ENCODE measurements at places on chromosomes 12 and 14.

DNA sequence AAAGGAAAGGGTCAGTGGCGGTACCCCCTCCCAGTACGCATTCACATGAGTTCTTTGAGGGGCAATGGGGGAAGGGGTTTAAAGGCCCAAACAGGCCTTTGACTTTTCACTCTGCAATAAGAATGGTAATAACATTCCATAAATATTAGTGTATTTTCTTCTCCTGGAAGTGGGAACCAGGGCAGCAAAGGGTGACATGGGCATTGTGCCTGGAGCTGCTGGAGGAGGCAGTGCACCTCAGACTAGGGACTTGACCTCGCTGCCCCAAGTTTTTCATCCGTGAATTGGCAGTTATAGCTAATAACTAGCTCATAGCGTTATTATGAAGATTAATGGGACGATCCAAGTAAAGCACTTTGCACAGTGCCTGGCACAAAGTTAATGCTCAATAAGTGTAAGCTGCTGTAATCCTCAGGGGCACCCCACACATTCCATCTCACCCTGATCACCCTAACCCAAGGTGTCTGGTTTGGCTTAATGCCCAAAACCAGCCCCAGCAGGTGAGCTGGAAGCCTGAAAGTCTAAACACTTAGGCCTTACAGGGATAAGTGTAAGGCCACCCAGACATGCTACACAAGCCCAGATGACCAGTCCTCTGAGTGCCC lies 2.8 kb upstream of the KCNH3 start:
- DNase-seq: no peak

- DNase-seq: no peak
These were observed 621.2 kb upstream of the FBXO33 start for GRCh38 chr14:40053416-40053815.

DNA sequence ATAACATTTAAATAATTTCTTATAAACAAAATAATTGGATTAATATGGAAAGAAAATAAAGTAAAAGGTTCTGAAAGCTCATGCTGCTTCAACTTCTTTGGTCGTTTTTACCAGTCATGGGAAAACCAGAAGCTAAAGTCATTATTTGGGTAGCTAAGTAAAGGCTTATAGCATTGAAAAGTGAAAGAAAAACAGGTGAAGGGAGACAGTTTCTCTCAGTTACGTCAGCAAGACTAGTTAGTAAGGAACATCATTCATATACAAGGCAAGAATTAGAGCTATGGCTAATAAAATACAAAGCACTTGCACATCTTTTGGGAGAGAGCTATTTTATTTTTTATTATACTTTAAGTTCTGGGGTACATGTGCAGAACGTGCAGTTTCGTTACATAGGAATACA lies 170.3 kb upstream of the SYT10 start:
- no peak for DNase-seq

GRCh38 chr12:110796952-110797351 lies 49.8 kb upstream of the CCDC63 start:
- DNase-seq: no peak

DNA sequence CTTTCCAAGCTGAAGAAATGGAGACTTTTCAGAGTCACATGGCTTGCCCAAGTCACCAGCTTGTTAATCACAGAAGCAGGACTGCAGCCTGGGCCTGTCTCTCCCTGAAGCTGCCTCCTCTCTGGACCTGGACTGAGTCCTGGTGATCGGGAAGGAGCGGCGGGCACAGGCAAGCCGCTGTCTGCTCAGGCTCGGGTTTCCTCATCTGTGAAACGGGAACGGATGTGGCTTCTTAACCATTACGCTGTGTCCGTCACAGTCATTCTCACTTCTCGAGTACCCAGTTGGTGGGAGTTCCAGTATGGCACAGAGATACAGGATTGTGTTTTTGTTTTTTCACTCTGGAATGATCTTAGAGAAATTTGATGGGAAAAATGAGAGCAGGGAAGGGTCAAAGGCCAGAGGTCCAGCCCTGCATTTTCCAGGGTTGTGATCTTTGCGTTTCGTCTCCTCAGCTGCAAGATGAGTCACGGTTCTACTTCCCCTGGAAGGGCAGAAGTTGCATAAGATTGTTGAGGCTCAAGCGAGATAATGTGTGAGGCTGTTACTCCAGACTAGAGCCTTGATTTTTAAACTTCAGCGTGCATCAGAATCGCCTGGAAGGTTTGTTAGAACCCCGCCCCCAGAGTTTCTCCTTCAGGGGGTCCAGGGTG lies 7.6 kb upstream of the LRTM2 start:
- DNase-seq: no peak

DNA sequence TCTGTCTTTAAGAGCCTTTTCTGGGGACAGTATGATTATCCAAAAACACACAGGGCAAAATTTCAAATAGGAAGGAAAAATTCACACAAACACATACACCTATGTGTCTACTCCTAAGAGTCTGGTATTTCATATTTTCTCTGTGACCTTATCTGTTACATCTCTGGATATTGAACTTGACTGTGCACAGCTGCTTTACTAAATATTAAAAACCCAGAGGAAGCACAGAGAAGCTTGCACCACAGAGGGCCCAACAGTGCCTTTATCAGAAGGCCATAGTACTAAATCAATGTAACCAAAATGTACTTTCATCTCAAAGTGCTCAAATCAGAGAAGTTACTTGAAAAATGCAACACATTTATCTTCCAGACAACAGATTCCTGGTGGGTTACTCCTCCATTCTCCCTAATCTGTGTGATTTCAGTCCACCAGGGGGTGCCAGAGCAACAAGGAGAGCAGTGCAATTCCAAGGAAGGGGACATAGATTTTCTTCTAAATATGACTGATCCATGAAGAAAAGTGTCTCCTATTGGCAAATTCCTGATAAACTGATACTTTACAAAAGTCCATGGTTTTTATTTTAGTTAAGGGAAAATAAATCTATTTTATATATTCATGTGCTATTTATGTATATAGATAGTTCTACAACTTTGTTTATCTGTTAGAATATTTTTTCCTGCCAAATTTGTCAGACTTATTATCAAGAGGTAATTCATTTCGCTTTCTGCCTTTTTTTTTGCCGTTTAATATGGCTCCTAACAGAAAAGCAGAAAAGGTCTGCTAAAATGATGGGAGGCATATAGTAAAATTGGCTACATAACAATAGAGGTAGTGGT lies 617.6 kb downstream of the LRFN5 start:
- no peak for DNase-seq

- DNase-seq: no peak
These were observed 234.3 kb downstream of the DACT1 start for GRCh38 chr14:58872061-58872460.

DNA sequence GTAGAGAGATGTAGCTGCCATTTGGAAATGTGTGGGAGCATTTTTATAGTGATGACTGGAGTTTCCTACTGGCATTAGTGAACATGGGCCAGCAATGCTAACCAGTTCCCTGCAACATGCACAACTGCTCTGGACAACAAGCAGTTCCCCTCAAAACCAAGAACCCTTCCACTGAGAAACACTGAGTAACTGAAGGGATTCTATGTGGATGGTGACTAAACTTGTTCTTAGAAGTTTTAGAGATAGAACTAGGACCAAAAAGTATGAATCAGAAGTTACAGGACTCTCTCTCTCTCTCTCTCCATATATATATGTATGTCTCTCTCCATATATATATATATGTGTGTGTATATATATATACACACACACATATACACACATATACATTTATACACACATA lies 7.9 kb downstream of the SERPINA10 start:
- no peak for DNase-seq

DNA sequence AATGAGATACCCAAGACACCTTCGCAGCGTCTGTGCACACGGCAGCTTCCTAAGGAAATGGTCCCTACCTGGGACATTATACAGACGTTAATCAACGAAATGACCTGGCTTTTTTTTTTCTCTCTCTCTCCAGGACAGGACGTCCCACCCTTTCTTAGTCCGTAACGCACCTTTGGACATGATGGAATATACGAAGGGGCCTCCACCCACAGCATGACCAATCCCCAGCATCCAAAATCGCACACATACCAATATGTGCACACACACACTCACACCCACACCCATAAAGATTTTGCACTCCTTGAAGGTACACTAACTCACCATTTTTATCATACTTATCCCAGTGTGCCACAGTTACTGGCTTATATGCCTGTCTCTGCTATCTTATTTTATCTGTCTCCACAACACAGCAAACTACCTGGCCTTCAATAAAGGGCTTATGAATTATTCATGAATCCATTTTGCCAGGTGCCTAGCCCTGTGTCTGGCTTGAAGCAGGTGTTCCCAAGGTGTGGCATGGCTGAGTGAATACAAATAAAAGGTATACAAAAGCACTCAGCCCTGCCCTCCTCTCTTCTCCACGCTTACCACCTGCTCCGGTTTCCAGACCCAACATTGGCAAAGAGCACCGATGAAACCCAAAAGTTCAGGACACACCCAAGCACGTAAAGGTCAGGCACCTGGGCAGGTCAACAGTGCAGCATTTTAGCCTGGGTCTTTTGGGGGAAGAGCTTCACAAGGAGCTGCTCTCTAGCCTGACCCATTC lies 2.2 kb downstream of the SCNN1A start:
- DNase-seq: no peak

- DNase-seq: no peak
These were observed 47.1 kb downstream of the SYNE2 start for GRCh38 chr14:63899953-63900352.

- DNase-seq: no peak
These were observed 143.8 kb upstream of the SLC38A2 start for GRCh38 chr12:46516238-46516932.

GRCh38 chr14:65107200-65107599 lies 4.9 kb upstream of the MAX start:
- DNase-seq: no peak

GRCh38 chr14:88209273-88209672 lies 113.8 kb downstream of the KCNK10 start:
- DNase-seq: no peak

GRCh38 chr12:28360253-28360652 lies 170.0 kb downstream of the CCDC91 start:
- no peak for DNase-seq

- no peak for DNase-seq
These were observed 39.0 kb downstream of the NID2 start for GRCh38 chr14:52029881-52030280.

DNA sequence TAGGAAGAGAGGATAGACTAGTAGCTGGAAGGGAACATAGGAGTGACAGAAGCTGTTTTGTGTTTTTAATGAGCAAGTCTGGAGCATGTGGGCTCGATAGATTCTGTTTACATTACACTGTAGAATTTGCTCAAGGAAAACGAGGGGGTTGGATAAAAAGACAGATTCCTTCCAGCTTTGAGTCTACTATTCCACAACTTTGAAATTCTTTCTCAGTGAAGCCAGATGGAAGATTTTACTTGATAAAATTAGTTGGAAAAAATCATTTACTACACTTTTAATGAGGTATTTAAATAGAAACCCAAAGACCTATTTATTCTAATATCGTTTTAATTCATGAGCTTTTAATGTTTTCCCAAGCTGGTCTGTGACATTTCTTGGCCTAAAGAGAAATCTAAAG lies 19.5 kb upstream of the EPS8 start:
- DNase-seq: no peak

DNA sequence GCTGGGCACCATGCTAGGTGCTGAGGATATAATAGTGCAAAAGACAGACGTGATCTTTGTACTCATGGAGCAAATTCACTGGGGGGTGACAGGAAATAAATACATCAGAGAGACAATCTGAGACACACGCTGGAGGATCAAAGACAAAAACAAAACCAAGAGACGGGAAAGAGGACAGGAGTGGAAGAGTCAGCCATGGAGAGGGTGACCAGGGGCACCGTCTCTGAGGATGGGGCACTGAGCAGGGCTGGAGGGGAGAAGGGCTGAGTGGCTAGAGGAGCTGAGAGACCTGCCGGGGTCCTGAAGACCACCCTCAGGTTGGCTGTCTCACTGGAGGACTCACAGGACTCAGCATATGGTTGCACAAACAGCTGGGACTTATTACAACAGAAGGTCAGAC lies 81.9 kb downstream of the TMEM132D start:
- no peak for DNase-seq

DNA sequence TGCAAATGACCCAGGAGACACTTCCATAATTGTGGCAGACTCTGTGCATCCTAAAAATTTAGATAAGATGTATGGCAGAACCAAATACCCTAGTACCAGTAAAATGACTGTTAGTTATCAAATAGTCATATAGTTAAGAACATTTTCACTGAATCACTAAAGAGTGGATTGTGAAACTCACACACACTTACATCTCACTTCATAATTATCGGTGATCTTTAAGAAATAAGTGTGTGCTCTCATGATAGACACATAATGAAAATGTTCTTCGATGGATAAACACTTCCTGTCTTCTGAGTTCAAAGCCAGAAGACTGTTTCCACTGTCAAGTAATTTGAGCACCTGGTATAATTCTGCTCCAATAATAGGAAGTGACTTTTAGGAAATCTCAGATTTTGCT lies 19.1 kb upstream of the KLRB1 start:
- no peak for DNase-seq

GRCh38 chr14:33693237-33693636 lies 257.6 kb downstream of the EGLN3 start:
- no peak for DNase-seq

DNA sequence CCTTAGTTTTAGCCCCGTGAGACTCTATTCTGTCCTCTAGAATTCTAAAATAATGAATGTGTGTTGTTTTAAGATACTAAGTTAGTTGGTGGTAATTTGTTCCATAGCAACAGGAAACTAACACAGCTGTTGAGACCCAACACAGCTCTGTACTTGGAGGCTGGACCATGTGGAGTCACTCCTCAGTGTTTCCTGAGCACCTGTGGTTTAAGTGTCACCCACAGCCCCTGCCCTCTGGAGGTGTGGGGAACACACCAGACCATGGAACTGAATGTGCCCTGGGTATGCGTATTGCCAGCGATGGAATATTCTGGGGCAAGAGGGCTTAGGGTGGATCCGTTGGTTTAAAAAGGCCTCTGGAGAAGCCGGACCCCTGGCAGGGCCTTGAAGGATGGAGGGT lies 16.6 kb upstream of the GPR68 start:
- DNase-seq: peak; percentile 53

- DNase-seq: no peak
These were observed 589.0 kb downstream of the C12orf50 start for GRCh38 chr12:87439990-87440827.

GRCh38 chr12:23039834-23040233 lies 414.9 kb downstream of the ETNK1 start:
- no peak for DNase-seq

All from stimulated activated naive CD4-positive, alpha-beta T cell treated with Interleukin-2 at 50 U/mL for 16 hours (primary cell).